ENCODE measurements at places on chromosomes 11 and 22.

DNA sequence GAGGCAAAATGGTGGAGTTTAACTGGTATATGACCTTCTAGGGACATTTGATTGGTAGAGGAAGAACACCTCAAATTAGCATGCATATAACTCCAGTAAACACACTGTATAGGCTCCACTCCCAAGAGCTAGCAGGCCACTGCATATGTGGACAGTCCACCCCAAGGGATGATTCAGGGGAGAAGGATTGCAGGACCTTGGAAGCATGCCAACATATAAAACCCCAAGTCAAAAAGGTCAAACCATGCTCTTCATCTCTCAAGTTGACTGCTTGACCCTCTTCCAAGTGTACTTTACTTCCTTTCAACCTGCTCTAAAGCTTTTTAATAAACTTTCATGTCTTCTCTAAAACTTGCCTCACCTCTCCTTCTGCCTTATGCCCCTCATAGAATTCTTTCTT lies 459.9 kb upstream of the CCDC179 start:
- no peak for DNase-seq

DNA sequence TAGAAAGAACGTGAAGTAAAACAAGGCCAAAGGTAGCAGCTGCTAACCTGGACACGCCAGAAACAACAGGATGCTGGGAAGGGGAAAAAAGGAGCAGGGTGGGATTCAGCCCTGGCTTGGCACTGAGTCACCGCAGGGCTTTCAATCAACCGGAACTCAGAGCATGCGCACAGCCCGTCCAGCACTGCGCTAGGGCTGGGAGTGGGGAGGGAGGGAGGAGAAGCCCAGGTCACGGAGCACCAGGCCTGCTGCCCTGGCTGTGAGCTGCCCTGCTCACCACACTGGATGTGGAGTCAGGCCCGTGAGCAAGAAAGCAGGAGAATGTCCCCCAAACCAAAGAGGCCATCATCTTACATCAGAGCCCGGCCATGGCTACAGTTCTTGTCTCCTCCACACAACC lies 51.5 kb downstream of the APOL1 start:
- DNase-seq = no peak

GRCh38 chr11:68377389-68377795 lies 65.0 kb downstream of the LRP5 start:
- no peak for DNase-seq

DNA sequence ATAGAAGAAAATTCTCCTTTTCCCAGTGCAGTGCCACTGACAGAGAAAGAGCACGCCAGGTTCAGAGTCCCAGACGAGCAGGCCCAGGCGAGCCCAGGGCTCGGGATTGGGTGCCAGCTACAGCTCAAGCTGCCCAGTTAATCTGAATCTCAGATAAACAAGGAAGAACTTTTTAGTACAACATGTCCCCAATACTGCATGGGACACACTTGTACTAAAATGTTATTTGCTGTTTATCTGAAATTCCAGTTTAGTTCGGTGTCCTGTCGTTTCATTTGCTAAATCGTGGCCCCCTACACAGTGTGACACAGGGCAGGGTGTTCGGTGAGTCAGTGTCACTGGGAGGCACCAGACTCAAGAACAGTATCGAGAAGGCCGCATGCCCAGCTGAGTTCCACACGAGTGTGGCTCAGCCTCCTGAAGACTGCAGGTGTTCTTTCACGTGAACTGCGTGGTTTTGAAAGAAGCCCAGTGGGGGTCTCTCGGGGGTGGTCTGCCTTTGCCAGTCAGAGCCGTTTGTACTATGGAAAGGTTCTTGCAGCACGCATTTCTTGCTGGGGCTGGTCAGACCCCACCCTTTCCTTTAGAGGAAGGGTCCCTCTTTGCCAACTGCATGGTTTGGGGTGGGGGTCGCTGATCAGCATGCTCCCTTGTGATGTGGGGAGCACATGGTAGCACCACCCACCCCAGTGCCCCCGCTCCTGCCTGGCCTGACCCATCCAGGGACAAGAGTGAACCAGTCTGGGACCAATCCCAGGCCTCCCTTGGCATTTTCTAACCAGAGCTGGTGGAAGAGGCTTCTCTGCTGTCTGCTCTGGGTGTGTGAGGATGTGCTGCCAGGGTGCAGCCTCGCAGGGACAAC lies 115.6 kb upstream of the B3GAT1 start:
- no peak for DNase-seq

GRCh38 chr11:576811-577610 lies 741 bp downstream of the PHRF1 start:
- DNase-seq = no peak

GRCh38 chr22:46162771-46163556 lies 12.6 kb downstream of the PPARA start:
- DNase-seq = no peak

- DNase-seq = no peak
These were observed 26.5 kb downstream of the CTTN start for GRCh38 chr11:70424765-70425344.

- DNase-seq = no peak
These were observed 56.1 kb downstream of the PRMT3 start for GRCh38 chr11:20443596-20443995.

GRCh38 chr11:119322360-119322739 lies 5.4 kb upstream of the MCAM start:
- no peak for DNase-seq

DNA sequence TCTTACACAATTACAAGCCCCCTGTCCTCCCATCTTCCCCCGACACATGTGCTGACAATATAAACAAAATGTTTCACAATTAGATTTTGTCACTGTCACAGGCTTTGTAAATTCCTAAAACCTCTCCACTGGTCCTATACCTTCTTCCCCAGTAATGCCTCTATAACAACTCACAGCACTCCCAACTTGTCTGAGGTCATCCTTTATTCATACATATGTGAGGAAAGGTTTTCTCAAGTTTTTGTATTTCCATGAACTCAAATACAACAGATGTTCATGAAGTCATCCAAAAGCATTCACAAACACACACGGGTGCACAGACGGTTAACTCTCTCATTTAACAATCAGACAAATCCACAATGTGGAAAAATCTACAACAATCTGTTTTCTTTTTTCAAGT lies 1.9 kb downstream of the OR52H1 start:
- no peak for DNase-seq
